Renal cortex interstitium (tissue), 15 donors: ENCODE measurements at places on chromosomes 2 and 18.

DNA sequence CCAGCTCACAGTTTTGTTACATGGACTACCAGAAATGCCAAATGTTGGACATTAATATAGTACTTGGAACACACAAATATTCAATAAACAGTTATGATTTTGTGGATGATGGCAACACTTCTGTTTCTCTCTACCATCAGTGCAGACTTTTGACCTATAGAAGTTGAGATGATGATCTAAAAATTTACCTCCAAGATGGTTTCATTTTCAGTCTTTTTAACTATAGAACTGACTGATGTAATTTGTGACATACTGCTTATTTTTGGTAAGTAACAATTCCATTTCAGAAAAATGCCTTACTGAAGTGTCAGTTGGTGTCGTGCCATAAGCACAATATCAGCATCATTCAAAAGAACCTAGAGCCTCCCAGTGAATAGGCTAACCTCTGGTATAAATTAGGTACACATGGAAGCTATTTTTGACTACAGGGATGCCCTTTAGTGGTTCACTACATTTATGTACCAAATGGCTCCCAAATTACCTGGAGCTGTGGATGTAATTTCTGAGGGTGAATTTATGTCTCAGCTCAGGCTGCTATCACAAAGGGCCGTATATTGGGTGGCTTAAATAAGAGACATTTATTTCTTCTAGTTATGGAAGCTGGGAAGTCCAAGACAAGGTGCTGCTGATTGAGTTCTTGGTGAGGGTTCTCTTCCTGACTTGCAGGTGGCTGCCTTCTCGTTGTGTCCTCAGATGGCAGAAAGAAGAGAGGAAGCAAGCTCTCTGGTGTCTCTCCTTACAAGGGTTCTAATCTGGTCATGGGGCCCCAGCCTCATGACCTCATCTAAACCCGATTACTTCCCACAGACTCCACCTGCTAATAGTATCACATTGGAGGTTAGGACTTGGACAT is 66.5 kb downstream of the ALPK2 start:
- no peak for DNase-seq

DNA sequence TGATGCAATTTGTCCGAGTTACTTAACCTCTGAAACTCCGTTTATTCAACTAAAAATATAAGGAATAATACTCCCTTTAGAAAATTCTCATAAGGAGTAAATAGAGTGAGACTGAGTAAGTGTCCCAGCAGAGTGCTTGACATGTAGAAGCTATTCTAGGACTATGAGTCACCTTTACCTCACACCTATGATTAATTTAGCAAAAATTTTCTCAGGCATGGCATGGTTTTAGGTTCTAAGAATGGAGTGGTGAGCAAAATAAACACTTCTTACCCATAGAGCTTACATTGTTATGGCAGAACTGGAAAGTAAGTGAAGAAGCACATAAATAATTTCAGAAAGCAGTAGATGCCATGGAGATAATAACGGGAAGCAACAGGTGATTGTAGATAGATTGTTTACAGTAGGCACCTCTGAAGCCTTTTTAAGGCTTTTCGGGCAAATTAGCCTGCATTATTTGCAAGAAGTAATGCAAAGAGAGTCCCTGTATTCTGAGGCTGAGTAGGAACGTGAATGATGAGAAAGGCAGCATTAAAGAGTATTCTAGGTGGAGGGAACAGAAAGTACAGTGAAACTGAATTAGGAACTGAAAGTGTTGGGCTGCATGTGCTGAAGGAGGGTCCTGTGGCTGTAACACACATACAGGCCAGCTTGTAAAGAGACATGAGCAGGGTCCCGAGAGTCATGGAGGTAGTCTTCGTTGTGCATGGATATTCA is 209.2 kb downstream of the ZNF407 start:
- DNase-seq, result no peak

- DNase-seq, result no peak
Observed at GRCh38 chr2:123895651-123896050, 129.4 kb upstream of the CNTNAP5 start.

DNA sequence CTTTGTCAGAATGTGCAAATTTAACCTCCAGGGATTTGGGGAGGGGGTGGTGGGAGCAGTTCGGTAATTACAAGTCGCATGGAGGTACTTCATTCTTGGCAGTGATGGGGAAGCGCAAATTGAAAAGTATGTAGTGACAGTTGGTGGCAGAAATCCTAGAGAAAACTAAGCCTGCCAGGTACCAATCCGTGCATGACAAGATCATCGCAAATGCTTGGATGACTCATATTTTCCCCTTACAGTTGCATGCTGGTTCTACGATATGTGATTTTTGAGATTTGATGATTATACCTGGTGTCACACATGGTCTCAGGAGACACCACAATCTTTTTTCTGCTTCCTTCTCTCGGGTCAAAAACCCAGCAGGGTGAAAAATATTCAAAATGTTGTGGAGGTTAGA is 479.7 kb upstream of the ID2 start:
- no peak for DNase-seq

- DNase-seq, result no peak
Observed at GRCh38 chr2:162018530-162018929, 55.5 kb downstream of the DPP4 start.

DNA sequence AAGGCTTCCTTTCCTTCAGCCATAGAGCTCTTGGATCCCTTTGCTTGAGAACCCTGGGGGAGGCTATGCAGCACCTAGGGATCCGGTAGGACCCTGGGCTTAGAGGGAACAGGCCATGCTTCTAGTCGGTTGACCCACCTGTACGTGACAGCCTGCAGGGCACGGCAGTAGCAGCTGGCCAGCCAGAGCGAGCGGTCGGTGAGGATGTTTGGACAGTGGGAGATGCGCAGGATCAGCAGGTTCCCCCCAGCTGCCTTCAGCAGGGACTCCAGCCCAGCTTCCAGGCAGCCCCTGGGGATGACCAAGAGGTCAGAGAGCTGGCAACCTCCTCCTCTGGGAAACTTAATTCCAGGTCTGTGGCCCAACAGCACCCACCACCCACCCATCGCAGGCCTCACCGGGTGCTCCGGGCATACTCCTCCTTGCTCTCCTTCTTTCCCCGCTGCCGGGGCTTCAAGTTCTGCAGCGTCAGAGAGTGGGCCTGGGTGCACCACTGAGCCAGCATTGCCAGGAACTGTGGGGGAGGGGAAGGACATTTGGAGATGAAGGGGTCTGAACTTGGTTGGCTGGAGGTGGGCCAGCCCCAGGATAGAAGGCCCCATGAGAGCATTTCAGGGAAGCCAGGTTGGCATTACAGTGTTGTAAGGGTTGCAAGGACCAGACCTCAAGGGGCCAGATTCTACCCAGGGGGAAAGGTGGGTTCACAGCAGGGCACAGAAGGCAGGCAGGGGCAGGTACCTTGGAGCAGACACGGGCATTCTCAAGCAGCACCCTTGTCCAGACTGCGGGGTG is 20.5 kb downstream of the FBXO41 start:
- no peak for DNase-seq

DNA sequence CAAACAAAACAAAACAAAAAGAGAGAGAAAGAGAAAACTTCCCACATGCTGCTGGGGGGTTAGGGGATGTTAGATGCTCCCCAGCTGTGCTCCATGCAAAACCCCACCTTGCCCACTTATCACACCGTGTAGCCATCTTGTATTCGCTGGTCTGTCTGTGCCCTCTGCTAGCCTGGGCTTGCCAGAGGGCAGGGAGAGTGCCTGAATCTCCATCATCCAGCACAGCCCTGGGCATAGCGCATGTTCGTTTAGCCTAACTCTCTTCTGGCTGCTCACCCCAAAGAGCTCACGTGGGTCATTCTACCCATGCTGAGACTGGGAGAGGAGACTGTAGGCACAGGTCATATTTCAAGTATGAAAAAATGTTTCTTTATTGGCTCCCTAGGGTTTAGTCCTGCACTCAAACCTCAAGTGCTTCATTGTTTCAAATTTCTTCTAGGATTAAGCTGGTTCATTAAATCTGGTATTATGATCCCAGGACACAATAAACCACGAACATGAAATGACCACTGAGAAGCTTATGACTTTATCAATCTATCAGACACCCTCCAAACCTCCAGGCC is 100.5 kb downstream of the KCNF1 start:
- no peak for DNase-seq

DNA sequence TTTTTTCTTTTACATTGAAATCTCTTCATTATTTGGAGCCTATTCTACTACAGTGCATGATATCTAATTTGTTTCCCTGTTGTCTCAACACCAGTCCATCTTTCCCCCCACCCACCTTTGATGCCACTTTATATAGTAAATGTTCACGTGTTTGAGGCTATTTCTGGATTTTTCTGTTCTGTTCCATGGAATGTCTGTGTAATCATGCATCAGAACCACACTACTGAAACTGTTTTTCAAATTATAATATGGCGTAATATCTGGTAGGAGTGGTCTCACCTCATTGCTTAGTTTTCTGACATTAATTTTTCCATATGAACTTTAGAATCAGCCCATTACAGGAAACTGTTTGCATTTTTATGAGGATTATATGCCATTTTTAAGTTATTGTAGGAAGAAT is 19.1 kb upstream of the NARS1 start:
- DNase-seq, result no peak

DNA sequence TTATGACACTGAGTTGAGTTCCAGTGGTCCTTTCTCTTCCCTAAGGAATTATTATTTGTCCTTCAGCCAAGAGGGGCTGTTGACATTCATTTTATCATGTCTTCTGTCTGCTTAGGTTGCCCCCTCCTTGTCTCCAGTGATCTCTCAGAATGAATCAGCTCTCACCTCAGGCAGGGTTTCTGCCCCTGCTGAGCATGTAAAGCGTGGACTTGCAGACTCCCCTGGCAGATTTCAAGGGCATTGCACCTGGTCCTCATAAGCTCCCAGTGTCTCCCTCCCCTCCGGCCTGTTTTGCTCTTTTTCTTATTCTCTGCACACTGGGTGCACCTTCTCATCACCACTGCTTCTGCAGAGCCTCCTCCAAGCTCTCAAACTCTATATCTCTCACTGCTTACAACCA is 188.4 kb downstream of the KCNS3 start:
- DNase-seq, result no peak

DNA sequence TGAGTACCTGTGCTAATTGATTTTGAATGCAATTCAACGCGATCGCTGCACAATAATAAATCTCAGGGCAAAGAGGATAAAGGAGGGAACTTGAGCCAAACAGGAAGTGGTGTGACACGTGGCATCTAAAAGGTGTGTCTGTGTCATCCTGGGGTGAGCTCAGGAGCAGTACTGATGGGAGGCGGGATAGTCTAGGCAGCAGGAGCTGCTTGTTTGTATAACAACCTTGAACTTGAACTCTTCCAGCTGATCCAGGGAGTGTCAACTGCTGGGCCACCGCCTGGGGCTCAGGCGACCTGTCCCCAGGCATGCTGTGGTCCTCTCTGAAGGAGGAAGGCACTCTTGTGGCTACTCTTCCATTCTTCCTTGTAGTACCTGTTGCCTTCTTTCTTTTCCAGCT is 61.2 kb downstream of the BOD1L2 start:
- DNase-seq, result no peak

DNA sequence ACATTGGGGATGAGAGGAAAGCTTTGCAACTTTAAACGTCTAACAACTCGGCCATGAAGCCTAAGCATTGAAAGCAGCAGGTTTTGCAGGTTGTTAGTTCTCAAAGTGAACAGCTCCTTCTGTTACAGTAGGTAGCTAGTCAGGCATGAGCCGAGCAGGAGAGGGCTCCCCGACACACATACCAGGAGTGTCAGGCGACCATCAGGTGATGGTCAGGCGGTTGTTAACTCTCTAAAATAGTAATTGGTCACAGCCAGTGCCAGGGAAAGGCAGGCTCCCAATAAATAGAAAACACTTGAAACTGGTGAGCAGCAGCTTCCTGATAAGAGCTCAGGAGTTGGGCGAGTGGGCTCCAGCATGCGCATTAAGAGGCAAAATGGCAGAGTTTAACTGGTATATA is 53.5 kb upstream of the DAPL1 start:
- DNase-seq, result no peak

- peak; percentile 4 for DNase-seq
Observed at GRCh38 chr18:56962322-56962721, 184.6 kb upstream of the BOD1L2 start.

DNA sequence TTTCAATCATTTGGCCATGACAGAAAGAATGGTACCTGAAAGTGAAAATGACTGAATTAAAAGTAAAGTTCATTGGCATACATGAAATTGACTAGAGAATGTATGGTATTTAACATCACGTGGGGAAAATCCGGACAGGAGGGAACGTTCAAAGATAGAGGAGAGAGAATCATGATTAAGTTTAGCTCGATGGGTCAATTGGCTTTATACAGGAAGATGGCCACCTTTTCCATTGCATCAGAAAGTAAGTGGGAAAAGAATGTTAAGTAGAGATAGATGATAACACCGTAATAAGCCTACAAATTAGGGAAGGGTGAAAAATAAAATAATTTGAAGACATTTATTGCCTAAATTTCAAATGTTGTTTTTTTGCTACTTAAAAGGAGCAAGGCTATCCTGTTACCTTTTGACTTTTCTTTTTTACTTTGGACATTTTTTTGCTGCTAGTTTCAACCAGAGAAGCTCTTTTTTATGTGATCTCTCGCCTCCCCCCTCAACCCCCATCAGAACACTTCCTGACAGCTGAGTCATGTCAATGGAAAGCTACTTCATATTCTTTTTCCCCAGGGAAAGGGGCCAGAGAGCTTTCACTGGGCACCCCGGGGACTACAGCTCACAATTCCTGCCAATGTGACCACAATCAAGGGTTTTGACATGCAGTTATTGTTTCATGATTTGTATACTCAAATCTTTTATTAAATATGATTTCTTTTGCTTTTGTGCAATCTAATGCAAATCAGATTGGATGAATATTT is 767 bp upstream of the CCDC102B start:
- no peak for DNase-seq

GRCh38 chr2:223477318-223477717 is 124.8 kb downstream of the SCG2 start:
- DNase-seq, result no peak

DNA sequence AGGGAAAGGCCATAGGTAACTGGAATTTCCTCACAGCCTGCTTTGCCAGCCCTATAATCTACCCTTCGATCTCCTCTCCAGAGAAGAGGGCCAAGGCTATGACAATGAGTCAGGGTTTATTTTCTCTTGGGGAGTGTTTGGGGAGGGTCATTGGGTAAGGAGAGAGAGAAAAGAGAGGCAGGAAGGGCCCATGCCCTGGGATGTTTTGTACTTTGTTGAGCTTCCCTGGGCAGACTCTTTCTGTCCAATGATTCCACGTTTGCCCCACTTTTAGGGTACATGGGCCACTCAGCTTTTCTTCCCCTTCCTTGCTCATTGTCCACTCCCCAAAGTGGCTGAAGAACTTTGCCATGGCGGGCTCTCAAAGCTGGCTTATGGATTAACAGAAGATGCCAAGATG is 224.2 kb downstream of the ALK start:
- DNase-seq, result no peak

GRCh38 chr2:156562124-156562523 is 125.9 kb downstream of the GPD2 start:
- DNase-seq, result no peak

DNA sequence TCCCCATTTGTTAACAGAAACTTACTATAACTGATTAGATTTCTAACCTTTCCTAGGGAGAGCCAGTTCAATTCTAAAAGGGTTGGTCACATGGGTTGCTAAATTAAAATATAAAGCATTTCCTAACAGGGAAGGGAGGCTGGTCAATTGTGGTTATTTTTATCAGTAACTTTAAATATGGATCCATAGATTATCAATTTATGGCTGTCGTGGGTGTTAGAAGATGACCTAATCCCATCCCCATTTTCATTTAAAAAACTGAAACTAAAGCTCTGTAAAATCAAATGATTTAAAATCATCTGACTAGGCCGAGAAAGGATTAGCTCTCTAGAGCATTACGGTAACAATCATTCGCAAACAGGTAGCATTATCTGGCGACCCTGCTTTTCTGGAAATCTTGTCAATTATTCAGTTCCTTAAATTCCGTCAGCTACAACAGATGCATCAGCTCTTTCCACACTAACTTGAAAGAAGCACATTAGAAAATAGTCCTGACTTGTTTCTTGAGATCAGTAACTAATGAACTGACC is 953 bp upstream of the HNRNPA3 start:
- DNase-seq, result no peak
